T-helper 2 cell treated with Interferon-gamma antibody and Interleukin-4, amounts not matched to agents 5 μg/mL and 100 μg/mL, for 36 hours (primary cell): ENCODE measurements at places on chromosomes 12 and 14.
A peak's percentile ranks its signal among the peaks of the same experiment; 100 is the strongest.

- DNase-seq = no peak
- no peak overlapping the region for H3K27ac ChIP-seq
- peaks cover 2% of the 10 kb centered on the region for H3K36me3 ChIP-seq
- H3K4me3 ChIP-seq = no peak overlapping the region
Observed at GRCh38 chr14:92959189-92959531, 36.2 kb downstream of the CHGA start.

DNA sequence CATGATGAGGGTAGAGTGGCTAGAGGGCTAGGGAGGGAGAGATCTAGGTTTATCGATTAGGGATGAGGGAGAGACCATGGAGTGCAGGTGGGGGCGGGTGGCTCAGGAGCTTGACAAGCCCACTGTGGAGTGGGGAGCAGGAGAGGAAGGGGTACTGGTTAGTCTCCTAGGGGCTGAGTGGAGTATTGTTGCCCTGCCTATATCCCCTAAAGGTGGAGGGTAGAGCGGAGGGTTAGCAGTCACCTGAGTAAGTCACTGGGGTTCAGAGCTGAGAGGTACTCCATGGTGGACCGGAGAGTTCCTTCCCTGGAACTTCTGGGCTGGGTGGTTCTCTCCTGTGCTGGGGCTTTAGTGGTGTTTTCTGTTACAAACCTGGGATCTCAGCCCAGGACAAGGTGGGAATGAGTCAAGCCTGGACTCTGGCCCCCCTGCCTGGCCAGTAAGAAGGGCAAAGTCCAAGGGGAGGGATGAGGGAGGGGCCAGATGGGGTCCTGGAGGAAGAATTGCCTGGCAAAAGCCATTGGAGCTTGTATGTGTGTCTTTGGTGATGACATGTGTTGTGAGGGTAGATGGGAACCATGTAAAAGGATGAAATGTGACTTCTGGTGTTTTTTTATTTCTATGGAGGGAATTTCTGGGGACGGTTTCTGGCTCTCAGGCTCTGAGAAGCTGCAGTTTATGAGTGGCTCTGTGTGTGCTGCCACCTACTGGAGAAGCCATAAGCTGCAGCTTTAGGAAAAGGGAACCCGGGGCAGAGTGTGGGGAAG is at the start of gene CIDEB:
Gene CIDEB (minus strand): TSS at position 403 of the 767 bp plus-strand sequence. CDS start 119 bp downstream, at position 284.
- H3K36me3 ChIP-seq = peaks cover 64% of the 10 kb centered on the region
- H3K4me3 ChIP-seq = no peak within 1 kb of the TSS
- no peaks in the 10 kb centered on the region for H3K27me3 ChIP-seq
- peak; percentile 48 for DNase-seq
- peak within 1 kb of the TSS; percentile 66 for H3K27ac ChIP-seq

GRCh38 chr12:132444957-132445883 is 44.7 kb upstream of the FBRSL1 start:
- H3K4me3 ChIP-seq = peak overlapping the region; percentile 99
- H3K27me3 ChIP-seq = no peaks in the 10 kb centered on the region
- peak; percentile 80 for DNase-seq

DNA sequence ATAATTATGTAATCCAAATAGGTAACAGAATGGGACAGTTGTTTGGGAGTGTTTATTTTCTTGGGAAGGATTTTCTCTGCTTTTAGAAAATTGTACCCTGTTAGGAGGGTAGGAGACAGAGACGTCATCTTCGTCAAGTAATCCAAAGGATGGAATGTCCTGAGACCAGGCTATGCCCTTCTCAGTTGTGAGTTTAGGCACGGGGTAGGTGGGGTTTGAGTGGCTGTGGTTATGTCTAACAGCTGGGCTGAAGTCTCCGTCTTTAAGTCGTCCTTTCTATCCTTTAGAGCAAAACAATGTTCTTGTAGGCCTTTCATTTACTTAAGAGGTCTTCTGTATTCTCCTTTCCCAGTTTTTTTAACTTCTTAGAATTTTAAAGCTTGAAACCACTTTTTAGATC is 5.7 kb downstream of the SOCS2 start:
- DNase-seq = no peak
- no peak overlapping the region for H3K27ac ChIP-seq
- peaks cover 58% of the 10 kb centered on the region for H3K36me3 ChIP-seq
- H3K27me3 ChIP-seq = peaks cover 17% of the 10 kb centered on the region
- peaks cover 23% of the 10 kb centered on the region for H3K4me1 ChIP-seq

- no peak for DNase-seq
- H3K4me1 ChIP-seq = peaks cover 21% of the 10 kb centered on the region
- no peak overlapping the region for H3K27ac ChIP-seq
Observed at GRCh38 chr12:101074940-101075680, 134.9 kb downstream of the SLC5A8 start.

GRCh38 chr14:21543963-21544362 is 17.8 kb upstream of the SALL2 start:
- no peaks in the 10 kb centered on the region for H3K4me1 ChIP-seq
- H3K36me3 ChIP-seq = no peaks in the 10 kb centered on the region
- no peak overlapping the region for H3K27ac ChIP-seq
- H3K27me3 ChIP-seq = peaks cover 10% of the 10 kb centered on the region
- no peak for DNase-seq

DNA sequence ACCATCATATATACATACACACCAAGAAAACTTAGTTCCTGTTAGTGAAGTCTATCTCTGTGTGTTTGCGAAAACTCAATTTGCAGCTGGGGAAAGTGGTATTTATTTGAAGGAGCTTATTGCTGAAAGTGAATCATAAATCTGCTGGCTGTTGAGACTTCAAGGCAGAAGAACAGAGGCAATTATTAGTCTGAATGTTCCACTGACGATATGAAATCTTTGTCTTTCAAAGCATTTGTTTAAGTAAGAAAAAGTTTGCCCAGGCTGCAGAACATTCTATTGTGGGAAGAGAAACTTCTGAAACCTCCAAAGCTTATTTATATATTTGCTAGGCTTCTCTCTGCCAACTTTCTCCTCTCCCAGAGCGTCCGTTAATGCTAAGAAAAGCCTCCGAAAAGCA is 255.7 kb upstream of the TMPO start:
- H3K4me1 ChIP-seq = no peaks in the 10 kb centered on the region
- no peaks in the 10 kb centered on the region for H3K36me3 ChIP-seq
- no peak overlapping the region for H3K27ac ChIP-seq
- no peak for DNase-seq
- H3K4me3 ChIP-seq = no peak overlapping the region

- no peak overlapping the region for H3K27ac ChIP-seq
- H3K27me3 ChIP-seq = peaks cover 4% of the 10 kb centered on the region
- H3K36me3 ChIP-seq = no peaks in the 10 kb centered on the region
- H3K4me3 ChIP-seq = no peak overlapping the region
- no peaks in the 10 kb centered on the region for H3K4me1 ChIP-seq
Observed at GRCh38 chr12:61860451-61860850, 399.8 kb upstream of the USP15 start.

DNA sequence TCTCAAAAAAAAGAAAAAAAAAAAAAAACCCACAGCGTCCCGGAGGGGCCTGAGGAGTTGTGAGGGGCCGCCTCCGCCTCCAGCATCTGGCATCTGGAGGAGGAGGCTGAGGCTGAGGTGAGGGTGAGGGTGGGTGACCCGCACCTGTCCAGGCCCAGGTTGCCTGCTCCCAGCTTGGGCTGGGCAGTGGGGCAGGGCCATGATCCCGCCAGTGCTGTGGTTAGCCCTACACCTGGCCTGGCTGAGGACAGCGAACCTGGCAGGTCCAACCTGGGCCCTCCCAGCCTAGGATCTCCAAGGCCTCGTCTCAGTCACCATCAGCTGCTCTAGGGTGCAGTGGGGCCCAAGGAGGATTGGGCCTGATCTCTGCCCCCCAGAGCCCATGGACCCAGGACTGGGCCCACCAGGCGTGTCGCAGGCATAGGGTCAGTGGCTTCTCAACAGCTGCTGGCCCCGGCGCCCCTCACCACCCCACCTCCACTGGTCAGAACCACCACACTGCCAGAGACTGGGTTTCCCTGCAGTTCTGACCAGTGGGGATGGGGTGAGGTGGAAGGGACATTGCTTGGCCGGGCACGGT is 36.3 kb upstream of the RCOR1 start:
- no peaks in the 10 kb centered on the region for H3K36me3 ChIP-seq
- H3K27ac ChIP-seq = no peak overlapping the region
- no peaks in the 10 kb centered on the region for H3K27me3 ChIP-seq
- H3K4me3 ChIP-seq = no peak overlapping the region
- no peaks in the 10 kb centered on the region for H3K4me1 ChIP-seq

DNA sequence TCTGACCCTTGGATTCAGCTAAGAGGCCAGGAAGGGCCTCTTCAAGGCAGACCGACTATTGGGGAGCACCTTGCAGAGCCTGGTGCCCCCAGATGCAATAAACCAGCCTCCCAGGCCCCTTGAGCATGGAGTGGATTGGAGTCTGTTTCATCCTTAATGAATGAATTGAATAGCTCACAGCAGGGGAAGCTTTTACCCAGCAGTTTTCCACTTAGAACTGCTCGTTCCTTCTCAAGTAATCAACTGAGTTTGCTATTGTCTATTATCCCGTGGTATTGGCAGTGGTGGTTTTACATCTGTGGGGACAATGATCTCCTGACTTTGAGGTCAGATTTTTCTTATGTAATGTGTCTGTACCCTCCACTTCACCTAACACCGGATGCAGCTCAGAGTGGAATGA is 197.6 kb downstream of the AACS start:
- no peaks in the 10 kb centered on the region for H3K36me3 ChIP-seq
- H3K4me1 ChIP-seq = no peaks in the 10 kb centered on the region
- no peak overlapping the region for H3K4me3 ChIP-seq
- H3K27ac ChIP-seq = no peak overlapping the region
- no peak for DNase-seq

- DNase-seq = no peak
- H3K4me3 ChIP-seq = no peak overlapping the region
- H3K36me3 ChIP-seq = peaks cover 22% of the 10 kb centered on the region
- H3K27ac ChIP-seq = no peak overlapping the region
- H3K4me1 ChIP-seq = peaks cover 13% of the 10 kb centered on the region
Observed at GRCh38 chr12:26628234-26628633, 204.8 kb downstream of the ITPR2 start.

DNA sequence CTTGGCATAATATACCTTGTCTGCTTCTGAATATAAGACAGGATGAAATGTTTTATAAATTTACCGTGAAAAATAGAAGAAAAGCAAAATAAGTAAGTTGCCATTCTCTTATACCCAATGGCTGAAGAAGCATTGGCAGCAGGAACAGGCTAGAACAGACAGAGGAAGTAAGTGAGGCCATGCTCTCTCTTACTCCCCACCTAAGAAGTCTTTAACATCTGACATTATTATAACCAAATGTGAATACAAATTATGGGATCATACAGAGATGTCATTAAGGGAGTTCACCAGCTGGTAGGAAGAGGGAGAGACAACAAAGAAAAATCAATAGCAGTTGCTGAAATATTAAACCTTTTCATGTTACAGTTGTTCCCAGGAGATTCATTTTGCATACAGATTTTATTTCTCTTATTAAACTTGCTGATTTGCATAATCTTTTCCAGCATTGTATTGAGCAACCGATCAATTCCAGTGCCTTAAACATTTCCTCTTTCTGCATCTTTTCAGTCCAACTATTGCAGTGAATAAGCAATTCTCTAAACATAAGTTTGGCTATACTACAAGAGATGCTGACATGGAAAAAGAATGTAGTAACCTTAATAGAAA is 270.6 kb downstream of the SLC6A15 start:
- no peak overlapping the region for H3K27ac ChIP-seq
- no peak overlapping the region for H3K4me3 ChIP-seq
- no peaks in the 10 kb centered on the region for H3K4me1 ChIP-seq
- DNase-seq = no peak
- no peaks in the 10 kb centered on the region for H3K27me3 ChIP-seq

- peaks cover 7% of the 10 kb centered on the region for H3K36me3 ChIP-seq
- H3K27ac ChIP-seq = peak overlapping the region; percentile 99
- no peak for DNase-seq
- peak overlapping the region; percentile 100 for H3K4me3 ChIP-seq
- H3K27me3 ChIP-seq = no peaks in the 10 kb centered on the region
- peaks cover 24% of the 10 kb centered on the region for H3K4me1 ChIP-seq
Observed at GRCh38 chr12:100266585-100266834, 369 bp downstream of the DEPDC4 start.
